Activated T-cell treated with anti-CD3 and anti-CD28 coated beads for 48 hours (primary cell): ENCODE measurements at places on chromosomes 3 and 15.
A peak's percentile ranks its signal among the peaks of the same experiment; 100 is the strongest.

GRCh38 chr15:39581242-39581792 is 438 bp downstream of the THBS1 start:
- DNase-seq = no peak

GRCh38 chr15:55737373-55737772 is 5.6 kb downstream of the PRTG start:
- DNase-seq = no peak

GRCh38 chr3:73143821-73144237 is 82.4 kb downstream of the EBLN2 start:
- DNase-seq = no peak

GRCh38 chr15:66043264-66043663 is 174.0 kb downstream of the RAB11A start:
- DNase-seq = no peak

DNA sequence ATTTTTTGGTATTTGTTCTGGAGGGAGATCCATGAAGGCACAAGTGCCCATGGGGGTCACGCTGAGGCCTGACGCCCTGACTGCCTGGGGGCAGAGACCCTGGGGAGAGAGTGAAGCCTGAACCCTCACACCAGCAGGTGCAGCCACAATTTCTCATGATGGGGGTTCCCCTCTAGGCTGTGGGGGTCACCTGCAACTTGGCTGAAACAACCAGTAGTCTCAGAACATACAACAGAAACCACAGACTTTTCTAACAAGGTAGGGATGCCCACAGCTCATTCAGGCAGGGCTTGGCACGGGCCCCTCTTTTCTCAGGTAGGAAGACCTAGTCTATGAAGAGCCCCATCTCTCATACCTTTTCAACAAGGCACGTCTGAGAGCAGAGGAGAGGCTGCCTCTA is 245.1 kb downstream of the ADAMTS17 start:
- DNase-seq = no peak

DNA sequence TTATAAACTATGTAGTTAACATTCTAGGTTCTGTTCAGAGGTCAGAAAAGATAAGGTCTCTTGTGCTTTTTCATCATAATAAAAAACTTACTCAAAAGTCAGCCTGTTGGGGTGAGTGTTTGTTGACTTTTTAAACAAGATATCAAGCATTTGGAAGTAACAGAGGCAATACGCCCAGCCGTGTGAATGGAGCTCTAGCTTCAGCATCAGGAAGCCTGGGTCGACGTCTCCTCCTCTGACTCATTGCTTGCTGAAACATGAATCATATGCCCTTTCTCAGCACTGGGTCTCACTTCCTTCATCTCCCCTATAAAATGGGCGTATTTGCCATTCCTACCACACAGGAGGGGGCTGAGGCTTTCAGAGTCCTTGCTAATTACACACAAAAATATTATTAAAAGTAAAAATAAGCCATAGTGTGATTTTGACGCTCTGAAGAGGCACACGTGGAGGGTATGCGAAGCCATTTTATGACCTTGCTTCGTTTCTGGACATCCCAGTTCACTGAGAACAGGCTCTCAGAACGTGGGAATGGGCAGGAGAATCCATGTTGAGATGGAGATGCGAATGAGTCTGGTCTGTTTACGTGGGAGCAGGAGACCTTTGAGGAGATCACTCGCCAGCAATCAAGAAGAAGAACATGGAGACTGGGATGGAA is 220.8 kb upstream of the TPRG1 start:
- DNase-seq = peak; percentile 38

DNA sequence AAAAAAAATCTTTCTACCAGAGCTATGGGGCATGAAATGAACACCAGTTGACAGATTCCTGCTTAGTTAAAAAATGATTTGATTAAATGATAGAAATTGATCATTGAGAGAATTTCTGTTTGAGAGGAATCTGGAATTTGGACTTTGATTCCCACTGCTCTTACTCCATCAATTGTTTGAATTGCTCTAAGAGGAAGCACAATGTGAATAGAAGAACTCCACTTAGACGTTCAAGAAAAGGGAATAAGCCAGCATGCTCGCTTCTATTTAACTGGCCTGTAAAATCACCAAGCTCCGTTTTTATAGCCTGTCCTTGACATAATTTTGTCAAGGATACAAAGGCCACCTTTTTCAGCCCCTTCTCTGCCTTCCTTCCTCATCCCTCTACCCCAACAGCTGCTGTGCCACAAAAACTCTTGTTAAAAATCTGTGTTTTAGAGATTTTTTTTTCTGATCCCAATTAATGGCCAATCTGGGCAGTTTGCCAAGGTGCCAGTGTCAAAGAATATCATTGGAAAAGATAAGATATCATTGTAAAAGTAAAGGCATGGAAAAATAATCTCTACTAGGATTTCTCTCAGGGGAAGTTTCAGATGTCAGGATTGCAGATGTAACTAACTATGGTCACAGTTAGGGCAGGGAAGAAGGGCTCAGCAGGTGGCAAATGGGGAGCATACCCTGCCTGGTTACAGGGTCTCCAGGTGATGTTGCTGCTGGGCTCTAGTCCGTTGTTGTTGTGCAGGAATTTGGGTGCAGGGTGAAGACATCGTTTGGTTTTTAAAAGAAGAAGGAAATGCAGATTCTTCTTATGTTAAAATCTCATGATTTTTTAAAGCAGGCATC is 301.8 kb upstream of the PDZRN3 start:
- DNase-seq = no peak

- DNase-seq = no peak
Observed at GRCh38 chr15:58115692-58116091, 22.5 kb upstream of the AQP9 start.

- no peak for DNase-seq
Observed at GRCh38 chr15:98282656-98283332, 322.3 kb downstream of the ARRDC4 start.

- no peak for DNase-seq
Observed at GRCh38 chr15:100866386-100867330, 13.0 kb upstream of the ALDH1A3 start.

- DNase-seq = no peak
Observed at GRCh38 chr3:196666001-196666867, 26.7 kb downstream of the NRROS start.

DNA sequence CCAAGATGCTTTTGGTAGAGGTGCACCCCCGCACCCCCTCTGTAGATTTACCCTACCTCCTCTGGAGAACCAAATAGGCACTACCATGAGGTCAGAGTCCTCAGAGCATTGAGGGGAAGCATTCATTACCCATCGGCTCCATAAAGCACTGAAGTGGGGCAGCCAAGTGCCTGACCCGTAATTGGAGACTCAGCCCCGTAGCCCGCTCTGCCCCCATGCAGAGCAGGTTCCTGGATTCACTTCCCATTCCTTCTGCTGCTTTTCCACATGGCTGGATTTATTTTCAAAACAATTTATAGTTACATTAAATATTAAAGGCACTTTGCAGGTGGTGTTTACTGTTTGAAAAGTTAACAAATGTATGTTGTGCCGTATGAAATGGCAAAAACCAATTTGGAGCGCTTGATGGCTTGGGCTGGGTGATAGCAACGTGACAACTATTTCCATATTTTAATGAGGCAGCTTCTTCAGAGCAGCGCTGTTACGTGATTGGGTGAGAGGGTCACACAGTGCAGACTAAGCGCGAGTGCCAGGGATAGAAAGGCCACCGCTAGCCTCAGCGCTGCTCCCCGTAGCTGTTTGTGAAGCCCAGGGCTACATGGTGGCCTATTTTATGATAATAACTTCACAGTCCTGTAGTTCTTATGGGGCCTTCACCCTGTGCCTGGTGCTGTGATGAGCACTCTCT is 373.8 kb upstream of the PROK2 start:
- no peak for DNase-seq

DNA sequence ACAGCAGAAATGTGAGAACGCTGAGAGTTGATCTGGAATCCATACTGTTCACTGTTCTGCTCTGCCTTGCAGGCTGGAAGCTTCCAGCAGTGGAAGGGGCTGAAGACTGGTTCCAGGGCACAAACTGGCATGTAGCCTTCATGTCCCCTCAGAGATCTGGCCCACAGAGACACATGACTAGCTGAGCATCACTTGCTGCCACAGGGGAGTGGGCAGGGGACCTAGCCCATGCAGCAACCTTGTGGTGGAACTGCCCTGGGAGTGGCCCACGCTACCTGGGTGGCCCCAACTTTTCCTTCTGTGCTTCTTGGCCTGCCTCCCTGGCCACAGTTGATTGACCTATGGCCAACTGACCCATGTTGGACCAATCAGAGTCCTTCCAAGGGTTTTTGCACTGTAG is 98.1 kb downstream of the TPRA1 start:
- DNase-seq = no peak

- DNase-seq = no peak
Observed at GRCh38 chr3:188309437-188310269, 155.7 kb downstream of the LPP start.

- no peak for DNase-seq
Observed at GRCh38 chr15:51809457-51809856, 20.0 kb upstream of the TMOD3 start.

DNA sequence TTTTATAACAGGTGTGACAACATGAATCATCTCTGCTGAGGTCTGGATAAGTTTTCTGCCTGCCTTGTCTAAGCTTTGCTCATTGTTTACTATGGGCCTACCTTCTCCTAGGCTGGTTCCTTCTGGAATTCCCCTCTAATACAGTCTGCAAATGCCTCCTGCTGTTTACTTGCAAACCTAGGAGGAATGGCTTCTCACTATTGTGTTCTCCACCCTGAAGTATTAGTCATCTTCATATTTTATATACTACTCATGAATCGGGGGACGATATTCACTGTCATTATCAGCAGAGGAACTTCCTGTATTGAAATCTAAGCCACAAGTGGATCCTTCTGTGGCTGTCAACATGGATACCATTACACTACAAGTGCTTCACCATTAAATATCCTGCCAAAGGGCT is 154.8 kb downstream of the PLCL2 start:
- no peak for DNase-seq

GRCh38 chr15:40637221-40637745 is 43.2 kb downstream of the KNL1 start:
- no peak for DNase-seq

DNA sequence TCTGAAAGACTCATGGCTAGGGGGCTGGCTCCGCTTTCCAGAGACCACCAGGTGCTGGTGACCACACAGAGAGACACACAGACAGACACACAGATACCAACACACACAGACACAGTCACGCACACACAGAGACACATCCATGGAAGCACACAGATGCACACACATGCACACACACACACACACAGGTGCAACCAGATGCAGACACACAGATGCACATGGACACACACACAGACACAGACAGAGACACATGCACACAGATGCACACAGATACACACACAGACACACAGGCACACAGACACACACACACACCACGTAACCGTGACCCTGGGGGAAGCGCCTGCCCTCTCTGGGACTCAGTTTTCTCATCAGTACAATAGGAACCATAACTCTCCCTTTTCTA is 132.2 kb downstream of the WNT7A start:
- DNase-seq = no peak

DNA sequence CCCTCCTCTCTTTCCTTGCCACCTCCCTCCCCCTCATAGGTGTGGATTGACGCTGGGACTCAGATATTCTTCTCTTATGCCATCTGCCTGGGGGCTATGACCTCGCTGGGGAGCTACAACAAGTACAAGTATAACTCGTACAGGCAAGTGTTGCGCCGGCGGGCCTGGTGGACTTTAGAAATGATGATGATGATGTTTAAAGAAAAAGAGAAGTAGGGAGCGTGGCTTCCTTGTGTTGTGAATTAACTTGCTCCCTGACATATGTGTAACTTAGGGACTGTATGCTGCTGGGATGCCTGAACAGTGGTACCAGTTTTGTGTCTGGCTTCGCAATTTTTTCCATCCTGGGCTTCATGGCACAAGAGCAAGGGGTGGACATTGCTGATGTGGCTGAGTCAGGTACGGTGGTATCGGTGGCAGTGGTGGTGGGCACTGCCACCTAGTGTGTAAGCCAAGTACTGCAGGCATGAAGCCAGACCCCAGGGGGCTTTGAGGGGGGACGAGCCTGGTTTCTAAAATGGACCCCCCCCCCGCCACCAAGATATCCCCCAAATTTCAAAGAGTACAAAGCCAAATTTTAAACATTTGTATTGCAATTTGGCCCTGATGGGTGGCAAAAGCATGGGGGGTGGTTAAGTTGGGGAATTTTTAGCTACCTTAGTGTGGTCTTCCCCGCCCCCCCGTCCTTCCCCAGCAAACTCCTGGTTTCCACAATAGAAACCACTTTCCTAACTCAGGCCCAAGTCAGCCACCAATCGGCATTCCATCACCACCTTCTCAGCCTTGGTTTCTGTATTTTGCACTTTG is 65.6 kb downstream of the SLC6A6 start:
- DNase-seq = peak; percentile 8

GRCh38 chr15:68278345-68278594 is 725 bp downstream of the FEM1B start:
- DNase-seq = no peak

DNA sequence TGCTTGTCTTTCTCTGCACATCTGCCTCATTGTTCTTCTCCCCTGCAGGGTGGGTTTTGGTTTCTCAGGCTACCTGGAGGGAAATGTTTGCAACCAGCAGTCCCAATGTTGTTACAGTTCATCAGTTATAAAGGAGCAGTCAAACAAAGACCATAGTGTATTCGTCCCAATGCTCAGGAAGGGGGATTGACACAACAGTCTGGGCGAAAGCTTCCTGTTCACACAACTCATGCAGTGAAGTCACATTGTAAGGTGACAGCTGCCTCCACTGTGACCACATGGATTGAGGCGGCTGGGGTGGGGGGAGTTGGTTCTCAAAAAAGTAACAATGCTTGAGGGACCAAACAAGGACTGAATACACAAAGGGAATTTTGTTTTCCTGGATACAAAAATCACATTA is 28.8 kb upstream of the TF start:
- no peak for DNase-seq

DNA sequence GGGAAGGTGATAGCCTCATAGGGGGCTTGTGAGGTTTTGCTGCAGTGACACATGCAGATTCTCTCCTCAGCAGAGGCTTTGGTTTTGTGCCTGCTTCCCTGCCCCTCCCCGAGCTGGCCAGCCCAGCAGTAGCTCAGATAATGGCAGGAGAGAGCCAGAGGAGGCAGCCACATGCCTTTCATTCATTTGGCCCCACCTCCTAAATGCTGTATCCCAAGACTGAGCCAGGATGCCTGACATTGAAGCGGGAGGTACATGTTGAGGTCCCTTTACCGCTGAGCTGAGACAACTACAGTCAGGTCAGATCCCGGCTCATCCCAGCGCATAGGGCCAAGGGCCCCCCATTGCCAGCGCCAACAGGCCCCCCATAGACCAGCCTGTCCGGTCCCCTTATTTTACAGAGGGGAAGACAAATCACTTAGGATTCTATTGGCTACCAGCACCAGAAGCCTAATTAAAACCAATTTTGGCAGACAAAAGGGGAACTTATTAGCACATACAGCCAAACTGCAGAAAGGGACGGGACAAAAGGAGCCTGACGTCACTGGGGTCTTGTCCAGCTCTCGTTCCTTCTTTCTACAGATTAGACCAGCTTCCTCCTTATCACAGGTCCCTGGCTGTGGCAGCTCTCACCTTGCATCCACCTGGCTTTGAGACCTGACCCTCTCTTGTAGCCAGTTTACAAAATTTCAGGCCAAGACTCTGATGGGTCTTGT is 12.1 kb upstream of the POLG start:
- no peak for DNase-seq

DNA sequence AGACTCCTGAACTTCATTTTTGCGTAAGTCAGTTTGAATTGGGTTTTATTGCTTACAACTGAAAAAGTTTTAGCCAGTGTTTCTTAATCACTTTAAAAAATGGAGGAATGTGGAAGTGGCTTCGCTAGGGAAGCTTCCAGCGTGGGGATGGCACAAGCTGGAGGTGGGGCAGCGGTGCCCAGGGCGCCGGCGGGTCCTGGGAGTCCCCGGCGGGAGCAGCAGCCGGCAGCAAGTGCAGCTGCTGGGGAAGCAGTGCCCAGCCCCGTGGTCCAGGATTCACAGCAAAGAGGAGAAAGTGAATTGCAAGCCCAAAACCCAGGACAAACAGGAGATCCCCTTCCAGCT is 301.8 kb upstream of the PROK2 start:
- no peak for DNase-seq
